ENCODE measurements at places on chromosomes 11 and 22. TPM values are rescaled to one million over a fixed set of nuclear protein-coding genes. Genes with fewer than 3 reads are reported as not detected.

- H3K36me3 ChIP-seq: no peaks in the 10 kb centered on the region
- DNase-seq: no peak
- no peaks in the 10 kb centered on the region for H3K4me1 ChIP-seq
- H3K27me3 ChIP-seq: no peaks in the 10 kb centered on the region
- H3K27ac ChIP-seq: no peak overlapping the region
Observed at GRCh38 chr11:3090096-3090901, 33.1 kb upstream of the CARS1 start.

The RAC2 gene
- total RNA-seq: 3.8 TPM

- H3K27me3 ChIP-seq: no peaks in the 10 kb centered on the region
- H3K4me1 ChIP-seq: peaks cover 8% of the 10 kb centered on the region
- DNase-seq: peak; percentile 73
- no peak overlapping the region for H3K4me3 ChIP-seq
- no peaks in the 10 kb centered on the region for H3K36me3 ChIP-seq
Observed at GRCh38 chr11:57547854-57548377, 10.5 kb downstream of the SMTNL1 start.

GRCh38 chr22:47623763-47624148 is 861.3 kb downstream of the TBC1D22A start:
- no peaks in the 10 kb centered on the region for H3K36me3 ChIP-seq
- H3K4me1 ChIP-seq: no peaks in the 10 kb centered on the region
- DNase-seq: no peak
- H3K4me3 ChIP-seq: no peak overlapping the region
- no peak overlapping the region for H3K27ac ChIP-seq

- no peaks in the 10 kb centered on the region for H3K4me1 ChIP-seq
- no peaks in the 10 kb centered on the region for H3K36me3 ChIP-seq
- no peaks in the 10 kb centered on the region for H3K27me3 ChIP-seq
- DNase-seq: no peak
- H3K27ac ChIP-seq: no peak overlapping the region
- no peak overlapping the region for H3K4me3 ChIP-seq
Observed at GRCh38 chr22:46517255-46517761, 20.1 kb downstream of the CELSR1 start.

- H3K4me3 ChIP-seq: no peak overlapping the region
- H3K36me3 ChIP-seq: no peaks in the 10 kb centered on the region
- H3K27ac ChIP-seq: no peak overlapping the region
- no peaks in the 10 kb centered on the region for H3K4me1 ChIP-seq
- DNase-seq: no peak
Observed at GRCh38 chr11:35313760-35314153, 105.6 kb downstream of the SLC1A2 start.

The C11orf42 gene
- total RNA-seq: not detected

GRCh38 chr11:15291885-15292284 is 177.2 kb downstream of the INSC start:
- H3K4me1 ChIP-seq: no peaks in the 10 kb centered on the region
- H3K4me3 ChIP-seq: no peak overlapping the region
- no peaks in the 10 kb centered on the region for H3K27me3 ChIP-seq
- DNase-seq: no peak
- no peaks in the 10 kb centered on the region for H3K36me3 ChIP-seq

The PGA3 gene
- not detected for total RNA-seq

DNA sequence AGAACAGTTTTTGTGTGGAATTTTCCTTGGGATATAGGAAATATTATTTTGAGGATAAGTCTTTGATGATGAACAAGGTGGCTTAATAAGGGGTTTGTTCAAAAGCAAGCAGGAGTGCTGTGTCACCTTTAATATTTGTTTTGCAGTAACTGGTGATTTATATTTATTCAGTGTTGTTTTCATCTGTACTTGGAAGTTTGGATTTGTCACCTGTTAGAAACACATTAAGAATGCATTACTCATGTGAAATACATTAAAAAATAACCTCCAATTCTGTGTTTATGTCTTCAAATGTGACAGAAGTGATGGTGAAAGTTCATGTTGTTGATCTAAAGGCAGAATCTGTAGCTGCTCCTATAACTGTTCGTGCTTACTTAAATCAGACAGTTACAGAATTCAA is 70.5 kb downstream of the DKK3 start:
- H3K36me3 ChIP-seq: peaks cover 90% of the 10 kb centered on the region
- no peak overlapping the region for H3K4me3 ChIP-seq
- H3K27me3 ChIP-seq: no peaks in the 10 kb centered on the region
- DNase-seq: no peak
- no peak overlapping the region for H3K27ac ChIP-seq
- no peaks in the 10 kb centered on the region for H3K4me1 ChIP-seq

DNA sequence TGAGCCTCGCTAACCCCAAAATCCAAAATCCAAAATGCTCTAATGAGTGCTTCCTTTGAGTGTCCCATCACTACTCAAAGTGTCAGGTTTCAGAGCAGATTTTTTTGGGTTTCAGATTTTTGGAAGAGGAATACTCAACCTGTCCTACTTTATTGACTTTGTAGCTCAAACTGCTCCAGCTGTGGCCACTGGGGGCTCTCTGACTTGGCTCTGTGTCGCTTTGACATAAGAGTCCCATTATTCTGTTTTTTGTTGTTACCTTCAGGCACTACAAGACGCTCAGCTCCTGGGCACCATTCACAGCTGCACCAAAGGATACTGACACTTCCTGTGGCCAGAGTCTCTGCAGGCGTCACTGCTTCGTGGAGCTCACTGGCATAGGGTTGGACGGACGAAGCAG is 41.1 kb downstream of the PHF21B start:
- no peaks in the 10 kb centered on the region for H3K27me3 ChIP-seq
- peak overlapping the region; percentile 29 for H3K27ac ChIP-seq

DNA sequence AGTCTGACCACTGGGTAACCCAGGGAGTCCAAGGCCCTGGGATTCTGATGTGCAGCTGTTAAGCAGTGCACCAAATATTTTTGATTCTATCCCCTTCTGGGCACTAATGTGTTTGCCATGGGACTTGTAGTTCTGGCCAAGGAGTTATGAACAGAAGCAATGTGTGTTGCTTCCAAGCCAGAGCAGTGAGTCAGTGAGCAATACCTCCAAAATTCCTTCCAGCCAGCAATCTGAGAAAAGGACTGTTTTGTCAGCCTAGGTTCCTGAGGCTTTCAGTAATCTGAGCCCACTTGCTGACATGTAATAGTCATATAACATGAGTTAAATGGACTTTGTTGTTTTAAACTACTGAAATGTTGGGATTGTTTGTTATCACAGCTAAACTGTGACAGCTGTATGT is 311.4 kb downstream of the NELL1 start:
- H3K36me3 ChIP-seq: no peaks in the 10 kb centered on the region
- no peaks in the 10 kb centered on the region for H3K4me1 ChIP-seq
- H3K27ac ChIP-seq: no peak overlapping the region
- DNase-seq: no peak
- peaks cover 23% of the 10 kb centered on the region for H3K27me3 ChIP-seq
- H3K4me3 ChIP-seq: no peak overlapping the region

DNA sequence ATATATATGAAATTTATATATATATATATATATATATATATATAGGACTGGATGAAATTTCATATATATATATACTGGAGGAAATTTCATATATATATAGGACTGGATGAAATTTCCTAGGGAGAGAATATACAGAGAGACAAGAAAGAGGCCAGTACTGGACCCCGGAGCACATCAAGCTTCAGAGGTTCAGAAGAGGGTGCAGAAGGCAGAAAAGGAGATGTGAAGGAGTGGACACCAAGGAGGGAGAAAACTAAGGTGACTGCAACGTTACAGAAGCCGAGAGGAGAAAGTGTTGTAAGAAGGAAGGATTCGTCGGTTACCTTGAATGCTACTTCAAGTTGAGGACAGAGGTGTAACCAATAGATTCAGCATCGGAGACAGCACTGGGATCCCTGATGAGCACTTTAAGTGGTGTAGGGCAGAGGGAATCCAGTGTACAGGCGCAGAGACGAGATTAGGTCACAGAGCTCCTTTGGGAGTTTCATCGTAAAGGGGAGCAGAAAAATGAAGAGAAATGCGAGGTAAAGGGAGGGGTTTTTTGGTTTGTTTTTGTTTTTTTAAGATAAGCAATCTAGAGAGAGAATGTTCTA is 8.5 kb upstream of the TPH1 start:
- no peak for DNase-seq
- H3K27me3 ChIP-seq: no peaks in the 10 kb centered on the region
- H3K4me1 ChIP-seq: no peaks in the 10 kb centered on the region
- H3K27ac ChIP-seq: no peak overlapping the region
- H3K36me3 ChIP-seq: no peaks in the 10 kb centered on the region

The MMP13 gene
- total RNA-seq: not detected

DNA sequence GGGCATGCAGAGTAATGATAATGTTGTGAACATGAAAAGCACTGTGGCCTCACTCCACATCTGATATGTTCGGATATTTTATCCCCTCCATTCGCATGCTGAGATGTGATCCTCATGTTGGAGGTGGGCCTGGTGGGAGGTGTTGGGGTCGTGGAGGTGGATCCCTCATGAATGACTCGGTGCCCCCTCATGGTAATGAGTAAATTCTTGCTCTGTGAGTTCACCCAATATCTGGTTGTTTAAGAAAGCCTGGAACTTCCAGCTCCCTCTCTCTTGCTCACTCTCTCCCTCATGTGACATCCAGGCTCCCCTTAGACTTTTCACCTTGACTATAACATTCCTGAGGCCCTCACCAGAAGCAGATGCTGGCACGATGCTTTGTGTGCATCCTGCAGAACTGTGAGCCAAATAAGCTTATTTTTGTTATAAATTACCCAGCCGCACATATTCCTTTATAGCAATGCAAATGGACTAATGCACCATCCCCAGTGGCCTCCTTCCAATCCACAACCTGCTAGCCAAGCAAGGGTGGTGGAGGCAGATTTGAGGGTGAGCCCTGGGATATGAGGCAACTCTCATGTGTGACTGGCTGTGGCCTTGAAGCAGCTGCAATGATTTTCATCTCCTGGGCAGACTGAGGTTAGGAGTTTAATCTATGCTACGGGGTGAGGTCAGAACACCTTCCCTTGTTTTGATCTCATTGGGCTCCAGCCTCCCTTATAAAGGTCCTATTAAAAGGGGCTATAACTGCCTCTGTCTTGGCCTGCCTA is 276.5 kb downstream of the ETS1 start:
- H3K27me3 ChIP-seq: no peaks in the 10 kb centered on the region
- no peak overlapping the region for H3K4me3 ChIP-seq
- DNase-seq: no peak

- H3K4me1 ChIP-seq: no peaks in the 10 kb centered on the region
- no peaks in the 10 kb centered on the region for H3K36me3 ChIP-seq
- no peaks in the 10 kb centered on the region for H3K27me3 ChIP-seq
- peak overlapping the region; percentile 5 for H3K27ac ChIP-seq
- no peak overlapping the region for H3K4me3 ChIP-seq
Observed at GRCh38 chr11:45161252-45162063, 15.0 kb downstream of the PRDM11 start.

DNA sequence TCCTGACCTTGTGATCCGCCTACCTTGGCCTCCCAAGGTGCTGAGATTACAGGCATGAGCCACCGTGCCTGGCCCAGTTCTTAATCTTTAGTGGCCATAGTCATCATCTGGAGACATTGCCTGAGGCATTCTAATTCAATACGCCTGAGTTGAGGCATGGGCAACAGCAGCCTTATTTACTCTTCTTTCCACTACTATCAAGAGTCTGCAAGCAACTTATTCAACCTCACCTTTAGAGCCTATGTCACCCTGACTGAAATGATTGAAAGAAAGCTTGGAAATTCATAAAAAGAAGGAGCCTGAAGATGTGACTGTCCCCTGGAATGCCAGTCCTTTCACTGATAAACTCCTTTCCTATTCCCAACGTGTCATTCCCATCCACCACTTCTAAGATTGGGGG is 15.8 kb upstream of the PAFAH1B2 start:
- H3K27ac ChIP-seq: no peak overlapping the region
- H3K4me1 ChIP-seq: no peaks in the 10 kb centered on the region
- H3K27me3 ChIP-seq: peaks cover 4% of the 10 kb centered on the region
- no peaks in the 10 kb centered on the region for H3K36me3 ChIP-seq
- no peak for DNase-seq

- H3K36me3 ChIP-seq: no peaks in the 10 kb centered on the region
- H3K4me3 ChIP-seq: no peak overlapping the region
- DNase-seq: no peak
- no peak overlapping the region for H3K27ac ChIP-seq
- no peaks in the 10 kb centered on the region for H3K27me3 ChIP-seq
- H3K4me1 ChIP-seq: no peaks in the 10 kb centered on the region
Observed at GRCh38 chr22:36544107-36544620, 15.2 kb upstream of the EIF3D start.

The KRTAP5-4 gene
- not detected for total RNA-seq

The PATL1 gene
- total RNA-seq: 36.5 TPM

- no peak overlapping the region for H3K4me3 ChIP-seq
- no peak for DNase-seq
- H3K27ac ChIP-seq: no peak overlapping the region
- no peaks in the 10 kb centered on the region for H3K4me1 ChIP-seq
- no peaks in the 10 kb centered on the region for H3K27me3 ChIP-seq
Observed at GRCh38 chr11:129937592-129938238, 42.3 kb upstream of the NFRKB start.

DNA sequence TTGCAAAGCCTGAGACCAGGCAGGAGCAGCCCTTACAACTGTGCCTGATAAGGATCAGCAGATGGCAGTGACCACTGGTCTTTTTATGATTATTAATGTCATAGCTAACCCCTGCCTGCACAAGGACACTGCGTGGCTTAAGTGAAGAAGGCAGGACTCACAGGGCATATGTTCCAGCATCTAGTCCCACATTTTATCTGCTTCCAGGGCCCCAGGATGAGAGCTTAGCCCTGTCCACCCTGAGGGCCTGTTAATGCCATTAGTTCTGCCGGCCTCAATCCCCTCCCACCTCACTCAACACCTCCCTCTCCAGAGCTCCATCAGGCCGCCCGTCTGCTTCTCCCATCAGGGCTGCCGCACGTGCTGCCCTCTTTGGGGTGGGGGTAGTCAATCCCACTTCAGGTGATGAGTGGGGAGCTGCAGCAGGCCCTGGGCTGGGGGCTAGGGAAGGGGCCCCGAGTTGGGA is 33.1 kb upstream of the TSPAN18 start:
- H3K27ac ChIP-seq: no peak overlapping the region
- no peak for DNase-seq
- no peaks in the 10 kb centered on the region for H3K27me3 ChIP-seq
- no peak overlapping the region for H3K4me3 ChIP-seq
- no peaks in the 10 kb centered on the region for H3K36me3 ChIP-seq

The GRAMD1B gene
- 28.8 TPM for total RNA-seq

DNA sequence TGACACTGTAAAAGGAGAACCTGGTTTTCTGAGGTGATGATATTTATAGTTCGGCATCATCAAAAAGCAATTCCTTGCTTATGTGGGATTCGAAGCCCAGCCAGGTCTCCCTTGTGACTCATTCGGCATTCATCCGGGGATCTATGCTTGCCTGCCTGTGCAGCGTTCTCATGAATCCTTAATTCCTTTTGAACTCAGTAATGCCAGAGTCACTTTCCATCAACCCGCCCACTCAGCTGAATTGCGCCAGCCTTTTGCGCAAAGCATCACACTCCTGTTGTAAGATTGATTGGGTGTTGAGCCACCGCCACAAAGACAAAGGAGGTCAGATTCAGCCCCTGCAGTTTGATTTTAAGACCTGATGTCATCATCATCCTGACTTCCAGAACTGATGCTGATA is 128.6 kb downstream of the SLC17A6 start:
- no peak for DNase-seq
- no peak overlapping the region for H3K27ac ChIP-seq
- no peak overlapping the region for H3K4me3 ChIP-seq
- H3K36me3 ChIP-seq: no peaks in the 10 kb centered on the region

The NDUFC2 gene
- 275 TPM for total RNA-seq

Data from endodermal cell (in vitro differentiated cells).